ENCODE measurements at places on chromosomes 2 and 18.

- no peaks in the 10 kb centered on the region for H3K27me3 ChIP-seq
- DNase-seq = no peak
- H3K4me3 ChIP-seq = no peak overlapping the region
- no peaks in the 10 kb centered on the region for H3K36me3 ChIP-seq
Observed at GRCh38 chr2:217943446-217944321, 59.1 kb downstream of the TNS1 start.

DNA sequence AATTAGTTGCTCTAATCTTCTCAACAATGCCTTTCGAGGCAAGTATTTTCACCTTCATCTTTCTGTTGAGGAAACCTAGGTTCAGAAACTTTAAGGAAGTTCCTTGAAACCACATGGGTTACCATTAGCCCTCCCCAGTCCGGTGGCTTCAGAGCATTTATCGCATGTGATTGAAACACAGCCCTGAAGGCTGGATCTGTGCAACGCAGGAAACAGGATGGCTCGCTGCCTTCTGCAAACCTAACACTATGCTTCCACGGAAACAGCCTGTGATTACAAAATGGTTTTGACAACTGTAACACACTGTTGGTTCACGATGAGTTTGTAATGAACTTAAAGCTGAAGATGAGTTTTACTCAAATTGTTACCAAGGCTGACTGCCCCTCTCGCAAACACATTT lies 68.5 kb downstream of the EPB41L3 start:
- no peaks in the 10 kb centered on the region for H3K27me3 ChIP-seq
- peaks cover 2% of the 10 kb centered on the region for H3K4me1 ChIP-seq
- H3K27ac ChIP-seq = no peak overlapping the region

GRCh38 chr2:3610415-3610814 lies 15.5 kb downstream of the COLEC11 start:
- no peak overlapping the region for H3K4me3 ChIP-seq
- no peaks in the 10 kb centered on the region for H3K36me3 ChIP-seq
- no peaks in the 10 kb centered on the region for H3K4me1 ChIP-seq
- no peak for DNase-seq

DNA sequence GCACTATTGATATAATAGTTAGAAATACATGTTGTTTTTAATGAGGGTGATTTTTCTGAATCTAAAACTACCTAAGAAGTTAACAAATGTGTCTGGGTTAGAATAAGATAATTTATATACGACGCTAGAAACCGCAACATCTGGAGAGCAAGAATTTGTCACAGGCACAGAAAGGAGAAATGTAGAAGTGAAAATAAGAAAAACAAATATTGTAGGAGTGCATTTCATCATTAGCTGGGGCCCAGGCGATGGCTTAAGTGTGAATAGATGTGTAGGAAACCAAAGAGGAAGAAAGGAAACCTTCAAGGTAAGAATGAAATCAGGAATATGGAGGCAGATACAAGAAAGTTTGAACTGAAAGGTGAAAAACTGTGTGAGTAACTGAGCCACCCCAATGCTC lies 90.3 kb downstream of the LRP2 start:
- no peaks in the 10 kb centered on the region for H3K4me1 ChIP-seq
- no peaks in the 10 kb centered on the region for H3K36me3 ChIP-seq
- DNase-seq = no peak
- H3K4me3 ChIP-seq = no peak overlapping the region
- H3K27me3 ChIP-seq = no peaks in the 10 kb centered on the region
- H3K27ac ChIP-seq = no peak overlapping the region

GRCh38 chr2:201644001-201644400 lies 698 bp upstream of the TMEM237 start:
- DNase-seq = no peak
- no peak overlapping the region for H3K27ac ChIP-seq
- H3K36me3 ChIP-seq = no peaks in the 10 kb centered on the region
- H3K4me1 ChIP-seq = no peaks in the 10 kb centered on the region
- no peaks in the 10 kb centered on the region for H3K27me3 ChIP-seq

DNA sequence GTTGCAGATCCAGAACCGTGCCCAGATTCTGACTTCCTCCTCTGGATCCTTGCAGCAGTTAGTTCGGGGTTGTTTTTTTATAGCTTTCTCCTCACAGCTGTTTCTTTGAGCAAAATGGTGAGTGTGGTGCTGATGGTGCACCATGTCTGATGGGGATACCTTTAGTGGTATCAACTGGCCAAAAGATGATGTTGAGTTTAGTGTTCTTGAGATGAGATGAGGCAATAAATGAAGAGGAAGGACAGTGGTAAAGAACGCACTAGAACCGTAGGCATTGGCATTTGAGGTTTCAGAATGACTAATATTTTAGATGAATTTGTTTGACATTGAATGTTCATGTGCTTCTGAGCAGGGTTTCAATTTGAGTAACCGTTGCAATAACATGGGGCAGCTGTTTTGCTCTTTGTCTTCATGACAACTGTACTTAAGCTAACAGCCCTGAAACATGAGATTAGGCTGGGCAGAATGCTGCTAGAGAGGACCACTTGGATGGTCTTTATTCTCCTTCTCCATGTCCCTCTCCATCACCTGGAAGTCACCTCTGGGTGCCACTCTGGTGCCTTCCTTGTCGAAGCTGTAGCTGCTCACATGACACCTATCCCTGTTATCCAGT lies 3.9 kb downstream of the CTLA4 start:
- no peak overlapping the region for H3K27ac ChIP-seq
- H3K4me3 ChIP-seq = no peak overlapping the region
- H3K36me3 ChIP-seq = no peaks in the 10 kb centered on the region
- no peaks in the 10 kb centered on the region for H3K4me1 ChIP-seq

- H3K27ac ChIP-seq = no peak overlapping the region
- DNase-seq = no peak
- no peaks in the 10 kb centered on the region for H3K27me3 ChIP-seq
- no peaks in the 10 kb centered on the region for H3K4me1 ChIP-seq
- no peak overlapping the region for H3K4me3 ChIP-seq
- H3K36me3 ChIP-seq = no peaks in the 10 kb centered on the region
Observed at GRCh38 chr2:160628811-160629210, 135.2 kb upstream of the RBMS1 start.

DNA sequence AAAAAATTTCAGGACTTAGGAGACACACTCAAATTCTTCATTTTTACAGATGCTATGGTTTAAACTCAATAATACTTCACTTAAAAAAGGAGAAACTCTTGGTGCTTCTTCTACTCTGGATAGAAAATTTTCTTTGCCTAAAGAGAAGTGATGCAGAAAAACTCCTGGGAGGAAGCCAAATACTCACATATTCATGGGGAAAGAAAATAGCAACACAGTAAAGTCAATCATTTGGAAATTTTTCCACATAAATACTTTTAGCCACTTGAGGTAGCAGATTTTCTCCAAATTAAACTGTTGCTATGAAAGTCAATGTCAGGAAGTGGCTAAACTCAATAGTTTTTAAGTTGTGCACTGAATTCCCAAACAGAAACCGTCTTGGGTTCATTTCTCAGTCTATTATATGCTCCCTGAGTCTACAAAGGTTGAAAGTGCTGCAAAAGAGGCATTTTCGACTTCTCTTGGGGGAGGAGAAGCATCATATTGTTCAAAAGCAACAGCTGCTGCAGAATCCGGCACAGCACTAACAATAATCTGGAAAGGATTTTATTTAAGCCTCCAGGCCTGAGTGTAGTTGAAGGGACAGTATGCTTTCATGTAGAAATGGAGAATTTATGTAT lies 81.1 kb downstream of the UPP2 start:
- no peaks in the 10 kb centered on the region for H3K36me3 ChIP-seq

DNA sequence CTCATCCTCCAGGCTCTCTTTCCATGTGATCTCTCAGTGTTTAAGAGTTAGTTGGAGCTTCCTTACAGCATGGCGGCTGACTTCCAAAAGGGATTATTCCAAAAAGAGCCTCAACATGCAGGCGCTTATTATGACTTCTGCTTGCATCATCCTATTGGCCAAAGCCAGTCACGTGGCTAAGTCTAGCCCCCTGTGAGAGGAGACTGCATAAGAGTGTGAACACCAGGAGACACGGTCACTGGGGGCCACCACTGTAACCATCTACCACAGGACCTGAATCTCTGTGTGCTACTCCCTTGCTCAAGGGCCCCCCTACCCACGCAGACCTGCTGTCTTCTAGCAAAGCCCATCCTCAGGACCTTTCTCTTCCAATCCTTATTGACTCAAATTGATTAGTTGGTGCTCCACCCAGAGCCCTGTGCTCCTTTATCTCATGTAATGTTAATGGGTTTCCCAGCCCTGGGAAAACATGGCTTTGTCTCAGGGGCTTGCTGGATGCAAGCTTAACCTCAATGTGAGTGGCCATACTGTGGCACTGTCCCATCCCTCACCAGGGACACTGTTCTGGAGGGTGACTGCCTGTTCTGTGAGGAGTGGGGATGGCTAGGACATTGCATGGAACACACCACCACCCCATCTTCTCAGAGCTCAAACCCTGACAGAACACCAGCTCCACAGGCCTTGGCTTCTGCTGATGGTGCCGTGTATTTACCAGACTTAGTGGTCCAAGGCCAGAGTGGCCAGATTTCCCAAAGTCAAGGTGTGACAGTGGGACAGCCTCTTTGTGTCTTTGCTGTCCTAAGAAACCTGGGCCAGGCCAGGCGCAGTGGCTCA lies 4.2 kb downstream of the IL1RN start:
- peak; percentile 22 for DNase-seq
- H3K27ac ChIP-seq = no peak overlapping the region
- H3K4me1 ChIP-seq = no peaks in the 10 kb centered on the region
- H3K36me3 ChIP-seq = no peaks in the 10 kb centered on the region
- H3K27me3 ChIP-seq = no peaks in the 10 kb centered on the region

GRCh38 chr2:149357058-149357457 lies 26.7 kb downstream of the LYPD6 start:
- no peak for DNase-seq
- no peak overlapping the region for H3K27ac ChIP-seq
- H3K4me1 ChIP-seq = 0 out of 2 replicates have a peak, but pooled peaks cover 4% of the 10 kb centered on the region
- H3K4me3 ChIP-seq = no peak overlapping the region
- H3K27me3 ChIP-seq = no peaks in the 10 kb centered on the region
- peaks cover 2% of the 10 kb centered on the region for H3K36me3 ChIP-seq

GRCh38 chr2:129203331-129203730 lies 776.1 kb upstream of the RAB6C start:
- no peak for DNase-seq
- no peaks in the 10 kb centered on the region for H3K4me1 ChIP-seq
- H3K27me3 ChIP-seq = no peaks in the 10 kb centered on the region
- no peak overlapping the region for H3K27ac ChIP-seq
- H3K4me3 ChIP-seq = no peak overlapping the region

DNA sequence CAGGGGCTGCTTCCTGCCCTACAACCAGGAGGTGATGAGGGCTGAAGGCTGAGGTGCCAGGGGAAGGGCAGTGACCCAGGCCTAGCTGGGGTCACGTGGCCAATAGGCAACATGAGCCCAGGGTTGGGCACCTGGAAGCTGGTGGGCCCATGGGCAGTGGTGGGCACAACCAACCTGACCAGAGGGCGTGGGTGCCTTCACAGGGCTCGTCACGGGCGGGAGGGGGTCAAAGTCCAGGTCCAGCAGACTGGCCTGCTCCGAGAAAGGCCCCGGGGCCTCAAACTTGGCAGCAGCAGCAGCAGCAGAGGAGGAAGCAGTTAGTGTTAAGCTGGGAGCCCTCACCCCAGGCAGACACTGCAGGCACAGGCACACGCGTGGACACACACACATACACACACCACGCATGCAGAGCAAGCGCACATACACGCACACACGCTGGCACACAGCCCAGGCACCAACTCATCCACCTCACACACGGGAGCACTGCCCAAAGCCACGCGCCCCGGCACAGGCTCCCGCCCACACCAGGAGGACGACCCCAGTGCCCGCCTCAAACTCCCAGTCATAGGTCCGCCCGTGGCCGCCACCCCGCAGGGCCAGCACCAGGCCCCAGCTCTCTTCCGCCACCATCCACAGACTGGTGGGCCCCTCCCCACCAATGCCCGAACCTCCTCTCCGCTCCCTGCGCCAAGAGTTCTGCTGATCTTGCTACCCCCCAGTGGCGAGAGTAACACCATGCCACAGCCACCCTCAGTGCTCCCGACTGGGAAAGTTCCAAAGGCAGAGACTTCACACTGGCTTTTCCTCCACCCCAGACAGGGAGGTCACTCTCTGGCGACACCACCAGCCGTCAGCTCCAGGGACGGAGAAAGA lies 53.0 kb downstream of the BIN1 start:
- DNase-seq = no peak
- H3K27ac ChIP-seq = no peak overlapping the region
- no peaks in the 10 kb centered on the region for H3K27me3 ChIP-seq

GRCh38 chr2:64615192-64615763 lies 38.4 kb downstream of the SERTAD2 start:
- no peaks in the 10 kb centered on the region for H3K27me3 ChIP-seq
- H3K4me3 ChIP-seq = no peak overlapping the region
- no peak overlapping the region for H3K27ac ChIP-seq
- no peak for DNase-seq
- no peaks in the 10 kb centered on the region for H3K4me1 ChIP-seq
- no peaks in the 10 kb centered on the region for H3K36me3 ChIP-seq

GRCh38 chr2:96239745-96240264 lies 26.0 kb downstream of the TMEM127 start:
- H3K36me3 ChIP-seq = no peaks in the 10 kb centered on the region
- no peak overlapping the region for H3K27ac ChIP-seq
- no peak overlapping the region for H3K4me3 ChIP-seq
- DNase-seq = no peak
- no peaks in the 10 kb centered on the region for H3K27me3 ChIP-seq

- H3K4me1 ChIP-seq = no peaks in the 10 kb centered on the region
- no peak overlapping the region for H3K27ac ChIP-seq
- H3K4me3 ChIP-seq = no peak overlapping the region
Observed at GRCh38 chr2:157185476-157186227, 71.9 kb upstream of the GALNT5 start.

DNA sequence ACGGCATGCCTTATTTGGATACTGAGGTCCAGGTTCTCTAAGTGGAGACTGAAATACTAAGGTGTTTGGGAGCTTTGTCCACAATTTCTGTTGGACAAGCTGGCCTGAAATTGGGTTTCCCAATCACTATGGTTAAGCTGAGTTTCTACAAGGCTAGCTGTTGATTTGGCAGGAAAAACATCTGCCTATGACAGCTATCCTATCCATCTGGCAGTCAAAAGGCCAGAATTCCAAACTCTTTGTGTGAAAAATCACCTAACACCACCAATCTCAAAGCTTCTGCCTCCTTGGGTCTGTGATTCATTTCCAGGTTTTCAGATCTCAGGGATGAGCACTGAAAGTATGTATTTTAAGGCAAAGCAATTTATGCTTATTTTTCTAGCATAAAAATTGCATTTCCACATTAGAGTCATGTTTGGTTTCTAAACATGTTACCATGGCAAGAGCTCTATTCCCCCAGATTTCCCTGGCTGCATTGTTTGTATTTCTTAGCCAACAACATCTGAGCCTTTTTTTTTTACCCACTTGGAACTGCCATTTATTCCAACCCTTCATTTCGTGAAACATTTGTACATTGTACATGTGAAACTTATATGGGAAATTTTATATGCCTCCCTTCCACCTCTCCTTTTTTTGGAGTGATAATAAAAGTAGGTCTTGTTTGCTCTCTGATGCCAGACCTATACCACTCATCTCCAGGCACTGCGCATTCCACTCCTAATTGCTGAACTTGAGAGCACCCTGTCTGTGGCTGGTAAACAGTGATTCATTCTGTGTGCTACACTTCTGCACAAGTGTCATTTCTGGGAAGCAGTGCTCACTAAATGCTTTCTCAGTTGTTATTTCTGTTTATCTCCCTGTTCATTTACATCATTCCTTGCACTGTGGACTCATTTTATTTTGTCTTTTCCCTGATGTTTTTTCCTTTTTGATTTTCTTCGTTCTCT lies 15.9 kb upstream of the CCDC85A start:
- no peak overlapping the region for H3K27ac ChIP-seq
- no peak overlapping the region for H3K4me3 ChIP-seq
- peaks cover 14% of the 10 kb centered on the region for H3K36me3 ChIP-seq
- DNase-seq = no peak

- no peak overlapping the region for H3K27ac ChIP-seq
- DNase-seq = no peak
- no peaks in the 10 kb centered on the region for H3K4me1 ChIP-seq
- no peak overlapping the region for H3K4me3 ChIP-seq
- H3K36me3 ChIP-seq = no peaks in the 10 kb centered on the region
- no peaks in the 10 kb centered on the region for H3K27me3 ChIP-seq
Observed at GRCh38 chr2:215793747-215794595, 219.4 kb downstream of the MREG start.

All from H1 (cell line).